ENCODE measurements at places on chromosomes 6 and 20.
A peak's percentile ranks its signal among the peaks of the same experiment; 100 is the strongest.

GRCh38 chr6:138563231-138563630 lies 63.9 kb upstream of the NHSL1 start:
- DNase-seq, result no peak

DNA sequence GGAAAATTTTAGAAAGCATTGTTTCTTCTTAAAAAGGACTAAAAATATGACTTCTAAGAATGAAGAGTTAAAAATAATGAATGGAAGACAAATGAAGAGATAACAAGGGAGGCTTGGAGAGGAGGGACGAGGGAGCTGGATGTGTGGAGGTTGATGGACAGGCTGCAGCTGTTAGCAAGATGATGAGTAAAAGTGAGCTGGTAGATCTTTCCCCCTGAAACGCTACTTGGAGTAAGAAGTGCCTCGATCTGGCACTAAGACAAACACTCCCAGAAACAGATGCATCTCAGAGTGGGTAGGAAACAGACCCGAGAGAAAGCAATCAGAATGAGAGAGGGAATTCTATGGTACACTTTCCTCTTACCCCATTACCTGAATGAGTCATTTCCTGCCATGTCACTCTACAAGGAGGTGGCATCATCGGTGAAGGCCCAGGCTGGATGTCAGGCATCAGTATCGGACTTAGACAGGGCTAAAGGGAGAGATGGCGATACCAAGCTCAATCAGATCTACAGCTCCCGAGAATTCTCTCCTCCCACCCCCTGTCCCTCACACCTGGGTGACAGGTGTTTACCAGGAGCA lies 154.1 kb upstream of the BMP2 start:
- no peak for DNase-seq

- no peak for DNase-seq
Observed at GRCh38 chr20:59165891-59166709, 2.5 kb downstream of the ZNF831 start.

DNA sequence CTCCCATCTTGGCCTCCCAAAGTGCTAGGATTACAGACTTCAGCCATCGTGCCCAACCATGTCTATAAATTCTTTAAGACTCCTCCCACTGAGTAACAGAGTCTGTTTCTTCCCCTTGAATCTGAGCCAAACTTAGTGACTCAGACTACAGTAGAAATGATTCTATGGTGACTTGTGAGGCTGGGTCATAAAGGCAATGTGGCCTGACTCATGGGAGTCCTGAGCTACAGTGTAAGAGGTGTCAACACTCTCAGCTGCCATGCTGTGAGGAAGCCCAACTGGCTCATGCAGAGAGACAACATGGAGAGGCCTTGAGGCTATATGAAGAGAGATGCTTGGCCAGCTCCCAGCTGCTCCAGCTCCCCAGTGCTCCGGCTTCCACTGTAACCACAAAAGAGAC lies 5.2 kb upstream of the NRSN2 start:
- no peak for DNase-seq

- no peak for DNase-seq
Observed at GRCh38 chr20:24987873-24988835, 4.4 kb downstream of the APMAP start.

DNA sequence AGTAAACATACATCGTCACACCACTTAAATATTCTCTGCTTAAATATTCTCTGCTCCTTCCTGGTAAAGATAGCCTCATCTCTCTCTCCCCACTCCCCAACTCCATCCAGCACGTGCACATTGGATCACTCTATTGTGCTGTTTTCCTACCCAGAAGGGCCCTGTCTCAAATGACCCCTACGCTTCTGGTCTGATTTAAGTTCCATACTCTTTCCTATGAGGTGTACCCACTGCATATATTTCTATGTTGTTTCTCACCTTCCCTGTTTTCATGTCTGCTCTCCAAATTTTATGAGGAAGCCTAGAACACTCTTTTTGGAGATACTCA lies 53.7 kb downstream of the HFE start:
- DNase-seq, result no peak

GRCh38 chr6:91713911-91714310 lies 1127.0 kb upstream of the MAP3K7 start:
- no peak for DNase-seq

GRCh38 chr6:157045831-157046454 lies 268.8 kb downstream of the ARID1B start:
- DNase-seq, result no peak

DNA sequence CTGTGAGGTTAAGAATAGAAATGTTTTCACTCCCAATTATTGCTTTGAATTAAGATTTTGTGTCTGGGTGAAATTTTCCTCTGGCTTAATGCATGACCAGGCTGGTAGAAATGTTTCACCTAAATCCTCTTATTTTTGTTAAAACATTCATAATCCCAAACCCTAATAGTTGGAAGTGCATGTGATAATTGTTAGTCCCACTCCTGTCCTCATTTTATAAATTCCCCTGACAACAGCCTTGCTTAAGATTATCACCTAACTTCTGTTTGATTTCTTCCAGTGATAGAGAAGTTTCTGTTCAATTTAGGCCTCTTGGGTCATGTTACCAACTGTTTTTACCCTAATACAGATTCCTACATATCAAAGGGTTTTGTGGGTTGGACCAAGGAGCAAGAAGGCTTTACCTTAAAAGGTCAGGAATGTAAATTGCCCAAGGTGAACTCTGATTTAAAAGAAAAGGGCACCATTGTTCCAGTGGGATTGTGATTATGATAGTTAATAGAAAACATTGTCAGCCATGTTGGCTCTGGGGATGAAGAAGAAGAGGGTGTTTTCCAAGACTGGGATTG lies 158.7 kb upstream of the CENPW start:
- no peak for DNase-seq

DNA sequence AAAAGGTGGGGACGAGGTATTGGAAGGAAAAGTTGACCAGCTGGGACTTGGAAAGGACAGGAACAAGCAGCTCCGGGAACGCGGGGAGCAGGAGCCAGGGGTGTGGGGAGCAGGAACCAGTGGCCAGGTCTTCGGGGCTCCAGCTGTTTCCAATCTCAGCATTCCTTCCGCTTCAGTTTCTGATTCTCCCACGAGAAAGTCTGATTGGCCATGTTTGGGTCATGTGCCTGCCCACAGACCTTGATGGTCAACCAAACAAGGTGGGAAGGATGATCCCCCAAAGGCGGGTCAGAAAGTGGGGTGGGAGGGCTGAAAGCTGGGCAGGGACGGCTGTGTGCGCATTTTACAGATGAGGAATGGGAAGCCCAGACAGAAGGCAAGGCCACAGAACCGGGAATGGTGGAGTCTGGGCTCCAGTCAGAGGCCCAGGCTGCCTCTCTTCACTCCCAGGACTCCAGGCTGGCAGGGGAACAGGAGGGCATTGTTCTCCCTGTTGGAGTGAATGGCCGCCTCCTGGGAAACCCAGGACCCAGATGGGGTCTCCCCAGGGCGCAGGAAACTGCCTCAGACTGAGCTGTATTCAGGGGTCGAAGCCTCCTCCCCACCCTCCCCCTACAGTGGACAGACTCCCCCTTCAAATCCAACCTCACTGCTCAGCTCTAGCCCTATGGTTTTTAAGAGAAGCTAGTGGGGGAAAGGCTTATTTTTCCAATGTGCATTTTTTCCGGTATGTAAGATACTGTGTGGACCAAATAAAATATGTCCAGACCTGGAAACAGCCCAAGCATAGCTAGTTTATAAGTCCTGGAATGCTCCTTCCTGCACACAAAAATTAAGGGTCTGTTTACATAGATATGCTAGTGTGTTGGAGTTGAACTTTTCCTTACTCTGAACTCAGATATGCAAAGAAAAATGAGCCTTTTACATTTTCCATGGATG lies 12.2 kb upstream of the PTGIS start:
- DNase-seq, result no peak

DNA sequence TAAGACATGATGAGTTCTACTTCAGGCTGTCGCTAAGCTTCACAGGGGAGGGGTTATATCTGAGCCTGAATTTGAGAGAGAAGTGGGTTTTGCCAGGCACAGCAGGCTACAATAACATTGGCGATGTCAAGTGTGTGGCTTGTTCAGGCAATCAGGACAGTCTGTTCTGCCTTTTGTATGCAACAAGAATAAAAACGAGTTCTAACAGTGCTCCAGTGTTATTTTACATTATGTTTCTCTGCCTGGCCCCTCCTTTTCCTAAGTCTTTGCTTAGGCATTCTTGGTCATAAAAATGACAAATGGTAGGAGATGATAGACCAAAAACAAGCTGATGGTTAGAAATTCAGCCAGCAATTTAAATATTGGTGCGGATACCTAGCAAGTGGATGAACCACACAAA lies 26.8 kb downstream of the PAQR8 start:
- no peak for DNase-seq

GRCh38 chr6:27503436-27504030 lies 30.6 kb upstream of the ZNF184 start:
- peak; percentile 54 for DNase-seq

DNA sequence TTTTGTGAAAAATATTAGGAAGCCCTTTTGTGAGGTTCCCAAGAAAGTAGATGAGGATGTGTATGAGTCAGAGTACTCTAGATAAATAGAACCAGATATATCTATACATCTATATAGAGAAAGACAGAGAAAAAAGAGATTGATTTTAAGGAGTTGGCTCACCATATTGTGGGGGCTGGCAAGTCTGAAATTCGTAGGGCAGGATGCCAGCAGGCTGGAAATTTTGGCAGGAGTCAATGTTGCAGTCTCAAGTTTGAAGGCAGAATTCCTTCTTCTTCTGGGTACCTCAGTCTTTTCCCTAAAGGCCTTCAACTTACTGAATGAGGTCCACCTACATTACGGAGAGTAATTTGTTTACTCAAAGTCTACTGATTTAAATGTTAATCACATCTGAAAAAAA lies 65.3 kb upstream of the SAMD3 start:
- no peak for DNase-seq

DNA sequence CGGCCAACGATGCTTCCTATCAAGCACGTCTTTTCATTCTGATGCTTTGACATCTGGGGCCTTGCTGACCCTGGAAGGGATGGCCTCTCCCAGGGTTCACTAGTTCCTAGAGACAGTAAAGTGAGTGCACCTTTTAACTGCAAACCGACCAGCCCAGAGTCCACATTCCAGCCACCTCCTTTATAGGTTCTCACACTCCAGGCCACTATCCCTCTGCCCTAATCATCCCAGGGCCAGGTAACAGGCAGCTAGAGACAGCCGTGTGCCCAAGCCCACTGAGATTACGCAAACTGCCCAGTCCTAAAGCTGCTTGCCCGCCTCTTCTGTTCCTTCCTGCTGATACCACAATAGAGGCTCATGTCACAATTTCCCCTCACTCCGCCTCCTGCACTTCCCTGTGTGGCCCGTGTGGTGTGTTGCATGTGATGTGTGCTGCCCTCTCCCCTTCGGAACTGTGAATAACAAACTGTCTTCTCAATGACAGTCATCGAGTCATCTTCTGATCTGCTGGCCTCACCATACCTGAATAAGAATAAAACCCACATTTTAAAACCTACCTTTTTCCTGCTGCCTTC lies 123.7 kb upstream of the EXOC2 start:
- DNase-seq, result peak; percentile 2

DNA sequence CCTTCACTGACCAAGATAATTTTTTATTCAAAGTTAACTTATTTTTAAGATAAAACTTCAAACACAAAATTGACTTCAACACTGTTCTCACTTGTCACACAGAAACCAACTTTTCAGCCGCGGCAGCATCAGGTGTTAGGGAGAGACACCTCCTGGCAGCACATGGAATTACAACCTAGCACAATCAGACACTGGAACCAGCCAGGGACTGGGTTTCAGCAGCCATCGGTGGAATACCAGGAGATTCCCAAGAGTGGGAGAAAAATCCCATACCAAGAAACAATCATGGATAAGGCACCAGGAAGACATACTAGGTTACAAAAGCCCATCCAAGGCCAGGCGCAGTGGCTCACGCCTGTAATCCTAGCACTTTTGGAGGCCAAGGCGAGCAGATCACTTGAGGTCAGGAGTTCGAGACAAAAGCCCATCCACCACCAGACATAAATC lies 70.0 kb downstream of the SNX5 start:
- DNase-seq, result no peak

DNA sequence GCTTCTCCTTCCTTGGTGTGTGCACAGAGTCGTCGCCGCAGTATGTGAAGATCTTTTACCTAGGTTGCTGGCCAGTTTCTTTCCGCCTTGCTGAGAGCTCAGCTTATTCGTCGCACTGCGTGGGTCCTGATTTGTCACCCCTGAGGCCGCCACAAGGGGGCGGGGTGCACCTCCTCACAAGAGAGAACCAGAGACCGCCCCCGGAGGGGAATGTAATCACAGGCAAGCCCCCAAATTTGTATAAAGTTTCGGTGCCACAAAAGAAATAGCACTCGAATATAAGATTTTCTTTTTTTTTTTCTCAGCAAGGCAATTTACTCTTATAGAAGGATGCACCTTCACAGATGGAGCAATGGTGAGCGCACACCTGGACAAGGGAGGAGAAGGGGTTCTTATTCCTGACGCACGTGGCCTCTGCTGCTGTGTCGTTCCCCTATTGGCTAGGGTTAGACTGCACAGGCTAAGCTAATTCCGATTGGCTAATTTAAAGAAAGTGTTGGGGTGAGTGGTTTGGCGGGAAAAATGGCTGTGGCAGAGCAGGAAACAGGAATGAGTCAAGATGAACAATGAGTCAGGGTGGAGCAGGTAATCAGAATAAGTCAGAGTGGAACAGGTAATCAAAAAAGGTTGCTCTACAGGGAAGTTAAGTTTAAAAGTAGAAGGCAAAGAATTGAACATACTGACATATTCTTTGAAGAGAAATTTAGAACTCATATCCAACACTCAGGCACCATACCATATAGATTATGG lies 19.5 kb downstream of the NCOA3 start:
- no peak for DNase-seq

GRCh38 chr6:69881322-69882151 lies 15.2 kb downstream of the COL19A1 start:
- no peak for DNase-seq

- no peak for DNase-seq
Observed at GRCh38 chr6:109311471-109311870, 70.8 kb downstream of the CD164 start.

DNA sequence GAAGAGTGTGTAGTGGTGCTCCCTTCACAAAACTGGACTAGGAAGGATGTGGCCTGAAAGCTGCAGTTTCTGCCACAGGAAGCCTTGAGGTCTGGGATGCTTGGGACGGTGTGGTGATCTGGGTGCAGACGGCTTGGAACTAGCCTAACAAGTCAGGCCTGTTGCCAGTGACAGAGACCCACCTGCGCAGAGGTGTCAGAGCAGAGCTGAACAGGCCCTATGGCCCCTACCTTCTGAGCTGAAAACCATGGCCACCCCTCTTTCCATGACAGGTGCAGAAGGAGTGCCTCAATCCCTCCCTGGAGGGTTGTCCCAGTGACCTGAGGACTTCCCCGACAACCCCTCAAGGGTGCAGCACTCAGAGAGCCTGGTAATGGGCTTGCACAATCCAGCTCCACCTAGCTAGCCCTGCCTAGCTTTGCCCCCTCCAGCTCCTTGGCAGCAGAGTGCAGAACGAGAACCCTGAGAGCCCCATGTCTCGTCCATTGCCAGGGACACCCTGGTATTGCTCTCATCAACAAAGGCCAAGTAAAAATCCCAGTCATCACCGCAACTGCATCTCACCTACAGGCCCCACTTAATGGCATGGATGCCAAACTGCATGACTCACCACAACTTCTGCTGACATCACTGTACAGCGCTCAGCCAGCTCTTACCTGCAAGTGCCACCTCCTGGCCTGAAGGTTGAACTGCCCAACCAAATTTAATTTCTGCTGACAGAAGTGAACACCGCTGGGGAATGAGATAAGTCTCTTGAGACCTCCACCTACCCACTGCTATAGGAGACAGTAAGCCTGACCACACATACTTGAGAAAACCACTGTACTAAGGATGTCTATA lies 563.1 kb downstream of the TFAP2A start:
- no peak for DNase-seq

Measured in activated CD8-positive, alpha-beta memory T cell treated with anti-CD3 and anti-CD28 coated beads for 48 hours (primary cell).